ENCODE measurements at places on chromosomes 13 and 19. TPM values are rescaled to one million over a fixed set of nuclear protein-coding genes. Genes with fewer than 3 reads are reported as not detected.

TEX101 gene
- not detected for polyA plus RNA-seq

DNA sequence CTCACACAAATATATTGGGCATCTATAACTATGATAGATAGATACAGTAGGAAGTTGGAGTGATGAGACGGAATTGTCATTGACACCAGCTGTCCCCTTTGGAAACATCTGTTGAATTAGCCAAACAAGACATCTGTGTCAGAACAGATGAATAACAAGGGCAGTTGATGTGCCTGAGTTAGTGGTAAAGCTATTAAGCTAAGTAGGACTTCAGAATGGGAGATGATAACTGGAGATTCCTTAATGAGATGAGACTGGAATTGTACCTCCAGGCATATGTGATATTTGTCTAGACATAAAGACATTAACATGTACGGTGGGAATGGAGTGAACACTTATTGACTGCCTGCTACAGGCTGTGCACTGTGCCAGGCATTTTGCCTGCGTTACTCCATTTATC is 78.7 kb downstream of the MBNL2 start:
- DNase-seq, result no peak

IL17D gene
- 8.4 TPM for polyA plus RNA-seq

GRCh38 chr19:10134040-10134439 is 14.3 kb upstream of the EIF3G start:
- no peak for DNase-seq

DNA sequence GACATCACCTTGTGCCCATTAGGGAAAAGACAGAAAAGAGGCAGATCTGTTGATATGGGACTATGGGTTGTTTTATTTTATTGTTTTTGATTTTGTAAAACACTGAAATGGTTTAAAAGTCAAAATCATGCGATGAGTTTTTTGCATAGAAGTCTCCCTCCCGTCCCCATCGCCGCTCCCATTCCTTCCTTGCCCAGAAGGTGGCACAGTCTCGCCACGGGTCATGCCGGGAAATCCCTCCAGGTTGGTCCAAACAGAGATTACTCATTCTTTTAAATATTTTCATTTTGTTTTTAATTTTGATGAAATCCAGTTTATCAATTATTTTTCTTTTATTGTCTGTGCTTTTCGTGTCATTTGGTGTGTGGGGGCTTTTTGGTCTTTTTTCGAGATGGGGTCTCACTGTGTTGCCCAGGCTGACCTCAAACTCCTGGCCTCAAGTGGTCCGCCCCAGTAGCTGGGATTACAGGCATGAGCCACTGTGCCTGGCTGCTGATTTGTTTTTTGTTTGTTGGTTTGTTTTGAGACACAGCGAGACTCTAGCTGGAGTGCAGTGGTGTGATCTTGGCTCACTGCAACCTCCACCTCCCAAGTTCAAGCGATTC is 9.2 kb downstream of the PGPEP1 start:
- no peak for DNase-seq

GRCh38 chr13:74070065-74070464 is 64.1 kb downstream of the KLF12 start:
- DNase-seq, result no peak

GRCh38 chr13:22369840-22370239 is 699.0 kb downstream of the FGF9 start:
- no peak for DNase-seq

DNA sequence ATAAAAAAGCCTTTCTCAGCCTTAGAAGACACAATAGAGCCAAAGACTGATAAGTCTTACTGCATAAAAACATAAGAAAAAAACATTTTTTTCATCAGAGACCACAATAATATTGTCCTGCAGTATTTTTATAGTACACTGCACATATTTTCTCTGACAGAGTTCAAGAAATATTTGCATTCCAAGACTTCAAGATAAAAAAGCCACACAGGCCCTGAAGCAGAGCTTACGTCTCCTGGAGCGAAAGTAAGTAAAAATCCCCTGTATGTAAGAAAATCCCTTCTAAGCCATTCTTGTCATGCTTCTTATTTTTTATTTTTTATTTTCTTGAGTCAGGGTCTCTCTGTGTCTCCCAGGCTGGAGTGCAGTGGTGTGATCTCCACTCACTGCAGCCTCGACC is 755.9 kb downstream of the LIG4 start:
- no peak for DNase-seq

DNA sequence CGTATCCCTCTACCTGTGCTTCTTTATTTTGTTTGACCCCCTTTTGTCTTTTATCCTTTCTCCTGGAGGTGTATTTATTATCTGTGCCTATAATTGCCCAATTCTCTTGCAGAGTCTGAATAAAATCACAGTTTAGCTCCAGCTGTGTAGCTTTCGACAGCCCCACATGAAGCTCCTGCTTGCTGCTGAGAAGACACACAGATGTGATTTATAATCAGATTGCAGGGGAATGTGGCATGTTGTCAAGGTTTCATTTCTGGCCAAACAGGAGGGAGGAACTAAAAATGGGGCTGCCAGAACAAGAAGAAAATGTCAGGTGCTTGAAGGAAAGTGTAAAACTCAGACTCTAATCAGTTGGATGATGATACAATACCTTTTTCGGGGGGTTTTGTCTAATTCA is 22.7 kb downstream of the CCNA1 start:
- DNase-seq, result no peak

DNA sequence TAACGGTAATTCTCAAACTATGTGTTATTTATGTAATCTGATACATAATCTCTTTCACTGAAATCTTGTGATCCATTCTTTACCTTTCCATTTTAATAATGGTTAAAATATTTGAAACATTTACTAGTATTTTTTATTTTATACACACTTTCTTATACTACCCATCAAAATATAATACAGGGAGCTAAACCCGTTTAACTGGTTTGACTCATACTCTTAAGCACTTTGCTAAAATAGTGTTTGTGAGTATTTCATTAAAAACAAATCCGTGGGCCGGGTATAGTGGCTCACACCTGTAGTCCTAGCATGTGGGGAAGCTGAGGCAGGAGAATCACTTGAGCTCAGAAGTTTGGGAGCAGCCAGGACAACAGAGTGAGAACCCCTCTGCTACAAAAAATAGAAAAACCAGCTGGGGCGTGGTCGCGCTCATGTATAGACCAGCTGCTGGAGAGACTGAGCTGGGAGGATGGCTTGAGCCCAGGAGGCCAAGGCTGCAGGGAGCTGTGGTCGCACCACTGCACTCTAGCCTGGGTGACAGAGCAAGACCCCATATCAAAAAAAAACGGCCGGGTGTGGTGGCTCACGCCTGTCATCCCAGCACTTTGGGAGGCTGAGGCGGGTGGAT is 43.8 kb upstream of the DCUN1D2 start:
- no peak for DNase-seq

GRCh38 chr13:49428041-49428763 is 15.7 kb downstream of the CAB39L start:
- DNase-seq, result no peak

- DNase-seq, result no peak
Measured at GRCh38 chr19:39515551-39516191, 732 bp downstream of the SELENOV start.

GRCh38 chr13:106623799-106624460 is 56.0 kb upstream of the ARGLU1 start:
- no peak for DNase-seq

- no peak for DNase-seq
Measured at GRCh38 chr13:37960427-37960826, 90.9 kb upstream of the TRPC4 start.

STOML3 gene
- polyA plus RNA-seq, result not detected

GRCh38 chr19:48495396-48495795 is 16.2 kb downstream of the LMTK3 start:
- no peak for DNase-seq

DNA sequence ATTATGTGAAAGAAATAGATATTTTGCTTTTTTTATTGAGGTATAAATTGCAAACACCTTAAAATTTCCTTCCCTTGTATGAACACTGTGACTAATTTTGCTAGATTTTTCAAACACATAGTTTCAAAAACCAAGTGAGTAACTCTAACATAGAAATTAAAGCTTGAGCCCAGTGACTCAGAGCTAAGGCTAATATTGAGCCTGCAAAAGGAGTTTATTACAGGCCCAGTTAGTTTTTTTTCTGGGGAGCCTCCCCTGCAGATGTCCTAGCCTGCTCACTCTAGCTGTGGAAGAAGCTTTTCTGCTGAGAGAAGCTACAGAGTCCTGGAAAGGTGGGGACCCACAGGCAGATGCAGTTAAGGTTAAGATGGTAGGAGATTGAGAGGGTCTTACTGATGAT is 3.4 kb downstream of the ZNF430 start:
- no peak for DNase-seq

GRCh38 chr13:110714797-110715394 is 1.4 kb downstream of the ING1 start:
- DNase-seq, result peak; percentile 57

DNA sequence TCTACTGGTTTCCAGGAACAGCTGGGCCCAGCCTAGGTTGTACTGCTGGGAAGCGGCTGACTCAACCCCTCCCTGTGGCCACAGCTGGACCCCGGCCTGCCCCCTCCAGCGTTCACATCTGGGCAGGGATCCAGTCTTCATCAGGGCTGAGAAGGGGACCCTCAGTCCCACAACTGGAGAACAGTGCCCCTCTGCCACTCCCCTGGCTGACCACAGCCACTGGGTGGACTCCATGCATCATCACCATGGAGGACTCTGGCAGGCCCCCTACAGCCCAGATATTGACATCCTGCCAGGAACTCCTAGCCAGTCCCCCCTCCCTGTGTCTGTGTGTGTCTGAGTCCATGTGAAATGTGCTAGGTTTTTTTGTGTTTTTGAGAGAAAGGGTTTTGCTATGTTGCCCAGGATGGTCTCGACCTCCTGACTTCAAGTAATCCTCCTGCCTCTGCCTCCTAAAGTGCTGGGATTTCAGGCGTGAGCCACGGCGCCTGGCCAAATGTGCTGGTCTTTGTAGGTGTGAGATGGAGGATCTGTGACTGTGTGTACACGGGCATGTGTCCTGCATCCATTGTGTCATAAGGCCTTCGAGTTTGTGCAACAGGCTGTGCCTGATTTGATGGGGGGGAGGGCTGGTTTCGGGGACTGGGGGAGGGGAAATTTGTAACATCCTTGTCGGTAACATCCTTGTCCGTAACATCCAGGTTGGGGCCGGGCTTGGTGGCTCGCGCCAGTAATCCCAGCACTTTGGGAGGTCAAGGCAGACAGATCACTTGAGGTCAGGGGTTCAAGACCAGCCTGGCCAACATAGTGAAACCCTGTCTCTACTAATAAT is 4.0 kb upstream of the HOOK2 start:
- no peak for DNase-seq

- no peak for DNase-seq
Measured at GRCh38 chr13:50424993-50425392, 409.7 kb downstream of the KCNRG start.

ZNF90 gene
- polyA plus RNA-seq, result 17.9 TPM

ZNF665 gene
- polyA plus RNA-seq, result 9.7 TPM

GRCh38 chr13:49836516-49836915 is 44.0 kb upstream of the KPNA3 start:
- no peak for DNase-seq

ZNF28 gene
- 19.7 TPM for polyA plus RNA-seq

- DNase-seq, result no peak
Measured at GRCh38 chr19:39983695-39984300, 12.8 kb downstream of the PSMC4 start.

DNA sequence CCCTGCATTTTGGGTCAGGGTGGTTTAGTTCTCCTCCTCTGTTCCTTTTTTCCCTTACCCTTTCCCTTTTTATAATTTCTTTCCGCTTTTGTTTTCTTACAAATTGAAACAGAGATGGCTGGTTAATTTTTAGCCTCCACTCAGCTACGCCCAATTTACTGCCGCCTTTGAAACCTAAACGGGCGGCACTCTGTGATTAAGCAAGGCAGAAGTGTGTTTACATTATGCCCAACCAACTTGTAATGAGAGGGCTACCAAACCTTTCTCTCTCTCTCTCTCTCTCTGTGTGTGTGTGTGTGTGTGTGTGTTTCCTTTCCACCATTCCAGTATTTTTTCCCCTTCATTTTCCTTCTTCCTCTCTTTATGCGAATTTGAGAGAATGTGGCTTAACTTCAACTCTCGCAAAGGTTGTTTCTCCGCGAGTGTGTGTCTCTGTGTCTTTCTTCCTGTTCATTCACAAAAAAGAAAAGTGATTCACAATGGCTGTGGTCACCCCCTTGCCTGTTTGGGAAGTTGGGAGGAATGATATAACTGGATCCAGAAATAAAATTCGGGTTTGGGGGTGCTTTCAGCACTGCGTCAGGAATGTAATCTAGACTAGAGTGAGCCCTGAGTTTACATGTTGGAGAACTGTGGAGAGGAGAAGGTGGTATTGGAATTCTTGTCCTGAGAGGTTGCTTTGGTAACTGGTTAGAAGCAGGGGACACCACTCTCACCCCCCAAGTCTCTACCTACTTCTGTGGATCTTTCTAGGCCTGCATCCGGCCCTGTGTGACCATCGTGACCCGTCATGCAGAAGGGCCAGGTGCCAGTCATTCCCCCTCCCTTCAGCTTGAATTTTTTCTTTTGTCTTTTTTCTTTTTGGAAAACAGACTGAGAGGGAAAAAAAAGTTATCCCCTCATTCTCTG is 31.4 kb downstream of the NFIX start:
- DNase-seq, result peak; percentile 62

CGB7 gene
- polyA plus RNA-seq, result 1.2 TPM

ETV2 gene
- polyA plus RNA-seq, result 2.7 TPM

GRCh38 chr13:36919171-36919832 is 736 bp downstream of the SMAD9 start:
- peak; percentile 77 for DNase-seq

CYP4F8 gene
- polyA plus RNA-seq, result 0.03 TPM

DNA sequence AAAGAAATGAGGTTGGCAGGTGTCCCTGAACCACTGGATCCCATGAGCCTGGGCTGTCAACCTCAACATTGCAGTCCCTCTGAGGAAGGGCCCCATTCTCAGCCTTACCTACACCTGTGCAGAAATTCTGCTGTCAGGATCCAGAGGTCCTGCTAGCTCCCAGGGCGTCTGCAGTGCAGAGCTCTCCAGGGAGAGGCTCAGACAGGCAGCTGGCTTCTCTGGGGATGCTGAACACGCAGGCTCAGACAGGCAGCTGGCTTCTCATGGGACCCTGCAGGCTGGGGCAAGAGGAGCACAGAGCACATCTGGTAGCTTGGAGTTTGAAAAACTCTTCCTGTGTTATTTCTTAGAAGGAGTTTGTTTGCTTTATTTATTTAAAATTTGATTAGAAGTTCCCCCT is 50.9 kb downstream of the TMEM255B start:
- DNase-seq, result no peak

DNA sequence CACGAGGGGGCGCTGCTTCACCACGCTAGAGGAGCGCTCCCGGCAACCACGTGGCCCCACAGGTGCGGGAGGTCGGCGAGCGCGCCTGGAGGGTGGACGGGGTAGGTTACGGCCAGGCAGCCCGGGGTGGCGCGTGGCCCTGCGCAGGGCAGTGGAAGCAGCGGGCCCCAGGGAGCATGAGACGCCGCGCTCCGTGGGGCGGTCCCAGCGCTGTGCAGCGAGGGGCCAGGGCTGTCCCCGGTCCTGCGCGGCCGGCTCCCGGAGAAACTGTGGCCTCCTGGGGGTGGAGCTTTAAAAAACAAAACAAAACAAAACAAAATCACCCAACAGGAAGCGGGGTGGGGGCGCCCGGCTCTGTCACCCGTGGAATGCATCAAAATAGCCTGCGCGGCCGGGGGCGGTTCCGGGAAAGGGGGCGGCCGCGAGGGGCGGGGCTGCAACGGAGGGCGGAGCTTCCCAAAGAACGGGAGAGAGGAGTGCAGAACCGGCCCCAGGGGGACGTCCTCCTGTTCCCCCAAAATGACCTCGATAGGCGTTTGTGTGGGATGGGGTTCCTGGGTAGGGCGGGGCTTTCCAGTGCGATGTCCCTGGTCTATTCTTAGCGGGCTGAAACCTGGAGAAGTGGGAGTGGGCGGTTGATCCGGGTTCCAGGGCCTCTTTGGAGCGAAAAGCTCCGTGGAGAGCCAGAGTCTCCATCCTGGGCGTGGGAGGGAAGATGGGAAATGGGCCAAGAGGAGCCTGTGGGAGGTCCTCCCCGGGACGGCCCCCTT is 27.3 kb downstream of the NUMBL start:
- peak; percentile 84 for DNase-seq

ANGPTL8 gene
- polyA plus RNA-seq, result 0.19 TPM
